ENCODE measurements at places on chromosomes 3 and 15.

DNA sequence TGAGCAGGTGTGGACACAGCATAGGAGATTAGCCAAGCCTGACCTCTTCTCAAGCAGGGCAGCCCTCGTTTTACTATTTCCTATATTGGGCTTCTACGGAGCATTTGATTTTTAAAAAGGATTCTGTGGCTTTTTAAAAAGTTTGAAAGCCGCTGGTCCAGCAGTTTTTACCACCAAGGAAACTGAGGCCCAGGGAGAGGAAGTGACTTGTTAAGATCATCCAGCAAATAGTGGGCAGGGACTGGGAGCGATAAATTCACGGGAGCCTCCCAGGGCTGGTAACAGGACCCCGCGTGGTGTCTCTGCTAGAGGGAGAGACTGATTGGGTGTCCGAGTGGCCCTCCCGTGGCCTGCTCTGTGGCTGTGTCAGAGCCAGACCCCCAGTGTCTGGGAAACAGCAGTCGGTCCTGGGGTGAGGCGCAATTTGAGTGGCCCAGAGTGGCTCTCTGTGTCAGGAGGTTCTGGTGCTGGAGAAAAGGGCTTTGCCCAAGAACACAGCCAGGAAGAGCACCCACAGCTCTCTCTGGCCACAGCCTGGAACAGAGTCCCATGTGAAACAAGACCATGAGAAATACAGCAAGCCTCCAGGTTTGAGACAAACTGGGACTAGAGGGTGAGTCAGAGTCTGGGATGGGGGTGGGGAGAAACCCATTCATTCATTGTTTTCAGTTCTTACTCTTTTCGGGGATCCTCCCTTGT, 4.2 kb downstream of the FURIN start:
- no peak for DNase-seq

- DNase-seq: peak; percentile 60
These were observed 30.5 kb upstream of the SRP14 start for GRCh38 chr15:40069178-40070165.

GRCh38 chr3:62183969-62184368, 189.4 kb downstream of the FEZF2 start:
- no peak for DNase-seq

DNA sequence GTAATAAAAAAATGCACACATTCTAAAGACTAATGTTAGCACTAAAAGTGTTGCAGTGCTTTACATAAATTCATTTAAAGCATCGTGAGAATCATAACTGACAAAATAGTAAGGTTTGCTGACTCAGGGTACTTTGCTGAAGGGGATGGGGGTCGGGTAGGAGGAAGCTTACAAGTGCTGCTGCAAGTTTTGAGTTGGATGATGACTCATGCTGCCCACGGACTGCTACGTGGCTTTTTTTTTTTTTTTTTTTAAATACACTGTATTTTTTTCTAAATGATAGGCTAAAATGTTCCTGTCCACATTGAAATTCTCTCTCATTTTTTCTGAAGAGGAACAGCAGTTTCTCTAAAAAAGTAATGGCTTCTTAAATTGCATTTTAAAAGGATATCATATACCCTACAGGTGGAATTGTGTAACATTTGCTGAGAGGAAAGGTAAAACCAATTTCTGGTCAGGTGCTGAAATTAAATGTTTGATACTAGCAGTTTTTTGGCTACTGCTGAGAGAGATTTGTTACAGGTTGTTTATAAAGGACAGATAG, 2.2 kb downstream of the MAPK6 start:
- DNase-seq: peak; percentile 82

GRCh38 chr3:132486099-132486498, 68.8 kb downstream of the DNAJC13 start:
- DNase-seq: peak; percentile 18

DNA sequence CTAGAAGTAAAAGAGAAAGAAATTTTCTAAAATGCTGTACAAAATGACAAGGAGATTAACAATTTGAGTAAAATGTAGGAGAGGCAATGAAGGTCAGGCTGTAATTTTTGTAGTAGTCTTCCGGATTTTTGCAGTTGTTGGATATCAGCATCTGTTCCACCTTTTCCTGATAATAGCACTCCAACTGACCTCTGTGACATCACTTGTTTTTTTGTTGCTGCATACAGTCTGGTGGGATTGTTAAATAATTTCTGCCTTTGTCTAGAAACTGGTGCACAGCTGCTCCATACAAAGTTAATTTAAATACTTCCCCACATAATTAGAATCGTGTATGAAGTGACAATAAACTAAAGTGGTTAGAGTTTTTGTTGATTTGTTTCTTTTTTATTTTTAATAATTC, 731.4 kb downstream of the PLOD2 start:
- DNase-seq: no peak

- no peak for DNase-seq
These were observed 1.9 kb upstream of the VWA5B2 start for GRCh38 chr3:184227481-184227935.

Measured in stromal cell of bone marrow (primary cell).